Ecto neural progenitor cell (in vitro differentiated cells): ENCODE measurements at places on chromosomes 7 and 10.

DNA sequence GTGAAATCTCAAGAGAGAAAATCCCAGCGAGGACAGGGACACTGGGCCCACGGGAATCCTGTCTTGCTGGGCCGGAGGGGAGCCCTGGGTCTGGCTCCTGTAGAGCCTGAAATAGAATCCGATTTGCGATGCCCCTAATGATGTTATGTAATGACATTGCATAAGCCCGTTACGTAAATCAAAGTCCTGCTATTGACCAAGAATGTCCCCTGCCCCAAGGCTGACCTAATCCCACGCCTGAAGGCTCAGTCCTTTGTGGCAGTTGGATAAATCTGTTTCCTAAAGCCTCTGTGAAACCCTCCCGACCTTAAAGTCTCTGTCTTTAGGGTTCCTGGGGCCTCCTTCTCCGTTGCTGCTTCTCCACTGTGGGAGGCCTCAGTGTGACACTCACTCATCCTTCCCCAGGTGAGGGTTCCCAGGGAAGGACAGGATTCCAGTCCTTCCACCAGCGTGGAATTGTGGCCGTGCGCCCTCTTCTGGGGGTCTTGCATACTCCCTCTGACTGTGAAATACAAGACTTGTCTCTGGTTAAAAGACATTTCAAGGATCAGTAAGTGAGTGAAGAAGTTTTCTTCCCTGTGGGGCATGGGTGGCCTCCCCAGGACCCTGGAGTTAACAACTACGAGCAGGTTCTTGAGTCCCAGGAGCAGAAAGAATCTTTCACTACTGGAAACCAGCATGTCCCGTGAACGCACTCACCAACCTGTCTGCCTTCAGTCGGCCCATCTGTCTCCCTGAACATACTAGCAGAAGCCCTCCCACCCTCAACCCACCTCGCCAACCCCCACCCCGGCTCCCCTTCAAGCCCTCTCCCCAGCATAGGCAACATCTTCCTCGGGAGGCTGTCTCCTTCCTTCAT, 19.8 kb downstream of the ZNF467 start:
- DNase-seq, result peak; percentile 68

GRCh38 chr10:18542832-18543231, 108.6 kb downstream of the NSUN6 start:
- no peak for DNase-seq

GRCh38 chr10:131143425-131144165, 167.9 kb downstream of the TCERG1L start:
- DNase-seq, result no peak

- DNase-seq, result no peak
Measured at GRCh38 chr7:3591219-3591618, 290.2 kb downstream of the SDK1 start.

- no peak for DNase-seq
Measured at GRCh38 chr10:133028956-133029355, 58.8 kb upstream of the ADGRA1 start.

DNA sequence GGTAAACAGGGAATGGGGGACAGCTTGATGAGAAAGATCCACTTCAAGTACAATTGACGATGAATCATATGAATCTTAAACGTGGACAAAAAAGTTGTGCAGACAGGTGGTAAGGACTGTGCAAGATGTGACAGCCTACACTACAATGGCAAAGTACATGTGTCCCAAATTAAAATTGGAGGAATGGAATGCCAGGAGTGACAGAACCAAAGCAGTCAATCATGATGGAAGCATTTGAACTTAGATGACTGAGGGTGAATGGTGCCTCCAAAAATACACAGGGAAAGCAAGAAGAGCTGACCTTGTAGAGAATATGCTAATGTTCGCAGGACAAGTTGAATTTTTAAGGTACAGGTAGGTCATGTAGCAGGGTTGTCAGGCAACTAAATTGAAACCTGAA, 150.3 kb upstream of the WNT16 start:
- no peak for DNase-seq

- DNase-seq, result no peak
Measured at GRCh38 chr10:18533896-18534295, 117.5 kb downstream of the NSUN6 start.

DNA sequence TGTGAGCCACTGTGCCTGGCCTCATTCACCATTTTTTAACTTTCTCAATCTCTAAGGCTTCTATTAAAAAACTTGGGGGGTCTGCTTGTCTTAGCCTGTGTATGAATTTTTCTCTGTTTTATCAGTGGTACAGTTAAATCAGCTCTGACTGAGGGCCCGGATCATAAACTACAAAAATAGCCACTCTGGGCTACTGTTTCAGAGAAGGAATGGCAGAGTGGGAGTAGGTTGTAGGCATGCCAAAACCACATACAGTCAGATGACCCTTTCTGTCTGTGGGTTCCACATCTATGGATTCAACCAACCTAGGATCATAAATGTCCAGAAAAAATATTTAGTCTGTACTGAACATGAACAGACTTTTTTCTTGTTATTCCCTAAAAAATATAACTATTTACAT, 21.3 kb downstream of the TBC1D12 start:
- DNase-seq, result no peak

GRCh38 chr7:51033727-51034520, 251.2 kb upstream of the GRB10 start:
- DNase-seq, result no peak

- DNase-seq, result no peak
Measured at GRCh38 chr10:12332572-12333379, 16.6 kb upstream of the CAMK1D start.

- DNase-seq, result no peak
Measured at GRCh38 chr10:85936161-85936560, 430.4 kb downstream of the GRID1 start.

DNA sequence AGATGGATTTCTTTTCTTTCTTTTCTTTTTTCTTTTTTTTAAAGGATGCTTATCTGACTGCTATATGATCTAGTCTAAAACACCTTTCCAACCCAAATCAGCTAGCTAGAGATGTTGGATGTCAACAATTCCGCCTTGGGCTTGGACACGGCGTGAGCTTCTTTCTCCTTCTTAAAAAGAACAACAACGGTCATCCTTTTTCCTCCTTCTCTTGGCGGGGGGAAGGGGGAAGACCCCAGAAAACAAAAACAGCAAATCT, 1.0 kb downstream of the BEND7 start:
- no peak for DNase-seq

- DNase-seq, result no peak
Measured at GRCh38 chr7:122736183-122736582, 33.5 kb upstream of the RNF148 start.

DNA sequence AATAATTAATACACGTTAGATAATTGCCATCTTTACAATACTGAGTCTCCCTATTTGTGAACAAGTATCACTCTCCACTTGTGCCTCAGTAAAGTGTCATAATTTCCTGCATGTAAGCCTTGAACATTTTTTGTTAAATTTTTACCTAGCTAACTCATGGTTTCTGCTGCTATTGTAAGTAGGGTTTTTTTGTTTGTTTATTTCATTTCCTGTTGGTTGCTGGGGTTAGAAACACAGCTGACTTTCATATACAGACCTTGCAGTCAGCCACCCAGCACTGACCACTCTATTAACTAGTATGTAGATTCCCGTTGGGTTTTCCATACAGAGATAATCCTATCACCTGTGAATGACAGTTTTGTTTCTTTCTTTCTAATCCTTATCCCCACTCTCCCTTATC, 133.3 kb downstream of the MPP7 start:
- no peak for DNase-seq

DNA sequence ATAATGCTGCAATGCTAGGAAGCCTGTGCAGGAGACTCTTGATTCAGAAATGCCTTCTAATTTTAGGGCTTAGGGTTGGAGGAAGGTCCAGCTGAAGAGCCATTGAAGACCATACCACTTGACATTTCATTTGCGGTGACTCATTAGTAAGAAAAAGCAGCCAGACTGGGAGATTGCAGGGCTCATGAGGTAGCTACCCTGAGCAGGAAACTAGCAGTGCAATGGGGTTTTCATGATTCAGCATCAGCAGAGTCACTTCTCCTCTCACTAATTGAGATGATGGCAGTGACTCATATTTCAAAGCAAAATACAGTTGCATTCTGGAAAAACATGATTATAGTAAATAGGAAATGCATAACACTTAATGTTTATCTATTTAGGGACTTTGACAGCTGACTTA, 434.1 kb downstream of the DNAJB9 start:
- DNase-seq, result no peak

DNA sequence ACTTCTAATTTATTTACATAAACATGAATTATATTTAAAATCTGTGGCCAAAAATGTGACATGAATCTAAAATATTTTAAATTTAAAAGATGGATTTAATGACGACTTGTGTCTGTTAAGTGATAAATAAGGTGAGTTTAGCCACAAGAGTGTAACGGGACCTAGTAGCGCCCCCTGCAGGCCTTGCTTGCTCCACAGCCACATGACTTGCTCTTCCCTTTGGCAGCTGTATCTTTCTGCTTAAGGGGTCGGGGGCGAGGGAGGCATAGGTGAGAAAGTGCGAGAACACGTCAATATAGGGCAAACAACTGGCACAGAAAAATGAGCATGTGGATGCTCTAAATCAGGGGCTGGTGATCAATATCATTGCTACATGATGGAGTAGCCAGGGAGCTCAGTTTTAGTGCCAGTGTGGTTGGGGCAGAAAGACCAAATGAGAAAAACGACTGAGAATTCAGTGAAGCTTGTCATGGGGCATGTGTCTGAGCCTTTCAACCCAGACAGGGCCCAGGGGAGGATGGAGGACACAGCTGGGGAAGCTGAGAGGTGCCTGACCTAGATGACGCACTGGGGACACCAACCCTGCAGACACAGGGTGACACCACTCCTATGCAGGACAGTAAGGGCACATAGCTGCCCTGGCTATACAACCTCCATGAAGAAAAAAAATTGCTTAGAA, 49.8 kb downstream of the PAXIP1 start:
- DNase-seq, result peak; percentile 74

GRCh38 chr7:5491251-5492019, 67.8 kb upstream of the TNRC18 start:
- DNase-seq, result peak; percentile 42

DNA sequence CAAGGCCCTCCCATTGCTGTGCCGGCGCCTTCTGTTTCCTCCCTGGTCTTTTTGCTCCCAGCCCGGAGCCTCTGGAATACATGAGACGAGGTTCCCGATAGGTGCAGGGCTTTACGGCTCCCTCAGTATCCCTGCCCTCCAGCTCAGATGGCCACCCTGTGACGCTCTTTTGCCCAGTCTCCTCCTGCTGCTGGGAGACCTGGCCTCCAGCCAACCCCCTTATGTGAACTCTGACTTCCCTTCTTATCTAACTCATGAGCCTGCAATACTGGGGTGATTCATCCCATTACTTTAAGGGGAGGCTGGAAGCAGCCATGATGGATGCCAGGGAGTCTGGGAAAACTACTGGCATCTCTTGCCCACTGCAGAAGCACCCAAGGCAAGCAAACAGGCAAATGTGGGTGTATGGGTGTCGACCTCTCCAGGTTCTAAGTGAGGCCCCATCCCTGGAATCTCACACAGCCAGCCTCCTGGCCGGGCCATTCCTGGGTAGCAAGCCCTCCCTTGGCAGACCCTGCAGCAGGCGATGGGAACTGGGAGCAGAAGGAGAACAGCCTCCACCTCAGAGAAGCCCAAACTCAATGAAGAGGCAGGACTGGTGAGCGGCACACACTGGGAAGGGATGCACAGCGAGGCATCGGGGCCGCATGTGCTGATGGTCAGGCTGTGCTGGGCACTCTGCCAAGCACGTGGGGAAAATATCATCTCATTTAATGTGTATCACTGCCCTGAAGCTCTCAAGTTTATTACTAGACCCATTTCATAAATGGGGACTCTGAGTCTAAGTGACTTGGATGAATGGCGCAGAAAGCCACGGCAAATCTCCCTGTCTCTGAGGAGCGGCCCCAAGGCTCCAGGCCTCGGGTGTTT, 97.5 kb downstream of the FAM53B start:
- no peak for DNase-seq

DNA sequence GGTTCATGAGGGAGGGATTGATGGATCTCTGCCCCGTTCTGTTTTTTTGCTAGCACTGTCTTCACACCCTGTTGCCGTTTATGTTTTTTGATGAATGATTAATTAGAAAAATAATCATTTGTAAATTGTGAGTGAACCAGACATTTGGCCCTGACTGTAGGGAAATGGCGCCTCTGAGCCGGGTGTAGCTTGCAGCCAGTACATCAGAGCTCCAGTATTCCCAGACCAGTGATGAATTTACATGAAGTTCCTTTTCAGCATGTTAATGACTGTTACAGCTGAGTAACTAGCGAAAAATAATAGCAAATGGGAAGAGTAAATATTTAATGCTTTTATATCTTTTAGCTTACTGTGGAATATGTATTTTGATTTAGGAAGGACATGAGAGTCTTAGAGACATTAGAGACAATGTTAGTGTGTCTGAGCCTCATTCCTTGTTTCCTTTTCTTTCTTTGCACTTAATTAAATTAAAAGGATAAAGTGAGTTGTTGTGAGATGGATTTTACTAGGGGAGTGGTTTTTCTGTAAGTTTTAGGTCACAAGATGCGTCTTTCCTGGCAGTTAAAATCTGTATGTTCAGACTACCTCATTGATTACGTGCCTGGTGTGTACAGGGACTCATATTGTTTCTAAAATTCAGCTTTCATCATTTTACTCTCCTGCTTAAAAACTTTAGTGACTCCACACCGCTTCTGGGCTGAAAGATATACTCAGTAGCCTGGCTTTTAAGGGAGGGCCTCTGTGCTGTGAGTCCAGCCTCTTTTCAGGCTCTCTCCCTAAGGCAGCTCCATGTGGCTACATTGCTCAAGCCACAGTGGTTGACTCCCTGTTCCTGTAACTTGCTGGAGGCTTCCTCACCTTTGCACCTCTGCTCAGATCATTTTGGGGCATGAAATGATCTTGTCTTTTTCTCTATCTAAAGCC, 86.4 kb downstream of the AUTS2 start:
- DNase-seq, result no peak

DNA sequence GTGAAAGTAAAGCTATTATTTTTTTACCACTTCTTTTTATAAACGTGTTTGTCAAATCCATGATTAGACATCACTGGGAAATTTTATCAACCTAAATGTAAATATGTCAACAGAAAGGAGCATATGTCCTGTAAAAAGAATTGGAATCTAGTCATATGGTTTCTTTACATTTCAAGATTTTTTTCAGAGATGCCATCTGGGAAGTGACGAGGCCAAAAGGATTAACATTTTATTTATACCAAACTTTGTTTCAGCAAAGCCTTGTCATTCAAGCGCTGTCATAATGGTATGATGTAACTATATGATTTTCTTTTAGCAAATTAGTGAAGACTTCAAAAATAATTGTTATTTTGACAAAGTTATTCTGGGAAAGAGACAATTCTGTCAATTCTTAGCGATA, 117.3 kb downstream of the SEMA3A start:
- DNase-seq, result no peak
